ENCODE measurements at places on chromosomes 4 and X.

DNA sequence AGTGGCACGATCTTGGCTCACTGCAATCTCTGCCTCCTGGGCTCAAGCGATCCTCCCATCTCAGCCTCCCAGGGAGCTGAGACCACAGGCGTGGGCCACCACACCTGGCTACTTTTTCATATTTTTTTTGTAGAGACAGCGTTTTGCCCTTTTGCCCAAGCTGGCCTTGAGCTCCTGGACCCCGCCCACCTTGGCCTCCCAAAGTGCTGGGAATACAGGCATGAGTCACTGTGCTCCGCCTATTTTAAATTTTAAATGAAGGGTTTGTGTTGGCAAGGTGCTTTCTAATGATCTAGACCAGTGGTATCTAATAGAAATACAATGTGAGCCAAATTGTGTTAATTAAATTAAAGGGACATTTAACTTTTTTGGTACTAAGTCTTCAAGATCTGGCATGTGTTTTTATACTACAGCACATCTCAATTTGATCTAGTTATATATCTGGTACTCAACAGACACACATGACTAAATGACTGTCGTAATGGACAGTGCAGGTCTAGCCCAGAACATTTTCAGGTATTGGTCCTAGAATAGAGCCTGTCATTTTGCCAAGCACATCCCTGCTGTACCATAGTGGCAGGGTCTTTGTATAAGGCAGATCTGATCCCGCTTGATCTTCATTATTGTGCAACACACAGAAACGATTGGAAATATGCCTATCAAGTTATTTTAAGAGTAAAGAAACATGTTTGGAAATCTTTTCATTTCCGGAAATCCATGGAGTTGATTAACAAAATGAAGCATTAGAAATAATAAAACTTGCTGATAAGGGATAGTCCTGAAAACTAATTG is 7.3 kb downstream of the PGK1 start:
- DNase-seq: no peak

DNA sequence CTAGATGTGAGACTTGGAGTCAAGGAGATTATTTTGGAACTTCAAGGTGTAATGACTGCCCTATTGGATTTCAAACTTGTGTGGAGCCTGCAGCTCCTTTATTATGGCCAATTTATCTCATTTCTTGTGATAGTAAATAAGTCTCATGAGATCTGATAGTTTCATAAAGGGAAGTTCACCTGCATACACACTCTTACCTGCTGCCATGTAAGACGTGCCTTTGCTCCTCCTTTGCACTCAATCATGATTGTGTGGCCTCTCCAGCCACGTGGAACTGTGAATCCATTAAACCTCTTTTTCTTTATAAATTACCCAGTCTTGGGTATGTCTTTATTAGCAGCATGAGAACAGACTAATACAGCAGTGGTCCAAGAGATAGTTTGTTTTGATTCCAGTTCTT is 19.1 kb downstream of the PF4 start:
- DNase-seq: no peak

- DNase-seq: no peak
Measured at GRCh38 chr4:6017800-6018199, 431 bp downstream of the C4orf50 start.

- DNase-seq: no peak
Measured at GRCh38 chr4:66443008-66443407, 772.7 kb upstream of the EPHA5 start.

DNA sequence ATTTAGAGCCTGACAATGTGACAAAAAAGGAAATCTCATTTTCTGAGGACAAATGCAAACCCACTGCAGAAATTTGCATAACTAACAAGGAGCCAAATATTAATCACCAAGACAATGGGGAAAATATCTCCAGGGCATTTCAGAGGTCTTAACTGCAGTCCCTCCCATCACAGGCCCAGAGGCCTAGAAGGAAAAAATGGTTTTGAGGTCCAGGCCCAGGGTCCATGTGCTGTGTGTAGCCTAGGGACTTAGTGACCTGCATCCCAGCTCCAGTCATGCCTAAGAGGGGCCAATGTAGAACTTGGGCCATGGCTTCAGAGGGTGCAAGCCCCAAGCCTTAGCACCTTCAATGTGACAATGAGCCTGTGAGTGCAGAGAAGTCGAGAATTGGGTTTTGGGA is 44.2 kb downstream of the P2RY10 start:
- no peak for DNase-seq

DNA sequence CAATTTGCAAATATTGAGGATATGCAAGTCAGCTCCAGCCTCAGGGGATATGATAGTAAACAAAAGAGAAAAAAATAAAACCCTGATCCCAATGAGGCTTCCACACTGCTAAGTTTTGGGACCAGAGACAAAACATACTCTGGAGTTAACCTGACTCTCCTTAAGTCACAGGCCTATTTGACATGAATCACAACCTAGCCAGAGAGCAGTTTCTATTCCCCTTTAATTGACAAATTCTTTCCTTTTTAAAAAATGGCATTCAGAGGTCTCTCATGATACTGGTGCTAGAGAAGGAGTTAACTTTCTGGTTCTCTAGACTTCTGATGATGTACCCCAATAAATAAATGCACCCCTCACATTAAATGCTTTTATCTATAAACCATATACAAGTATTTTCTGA is 8.8 kb downstream of the ACSL1 start:
- DNase-seq: no peak

GRCh38 chrX:147570483-147570882 is 341.2 kb upstream of the FMR1 start:
- DNase-seq: no peak

DNA sequence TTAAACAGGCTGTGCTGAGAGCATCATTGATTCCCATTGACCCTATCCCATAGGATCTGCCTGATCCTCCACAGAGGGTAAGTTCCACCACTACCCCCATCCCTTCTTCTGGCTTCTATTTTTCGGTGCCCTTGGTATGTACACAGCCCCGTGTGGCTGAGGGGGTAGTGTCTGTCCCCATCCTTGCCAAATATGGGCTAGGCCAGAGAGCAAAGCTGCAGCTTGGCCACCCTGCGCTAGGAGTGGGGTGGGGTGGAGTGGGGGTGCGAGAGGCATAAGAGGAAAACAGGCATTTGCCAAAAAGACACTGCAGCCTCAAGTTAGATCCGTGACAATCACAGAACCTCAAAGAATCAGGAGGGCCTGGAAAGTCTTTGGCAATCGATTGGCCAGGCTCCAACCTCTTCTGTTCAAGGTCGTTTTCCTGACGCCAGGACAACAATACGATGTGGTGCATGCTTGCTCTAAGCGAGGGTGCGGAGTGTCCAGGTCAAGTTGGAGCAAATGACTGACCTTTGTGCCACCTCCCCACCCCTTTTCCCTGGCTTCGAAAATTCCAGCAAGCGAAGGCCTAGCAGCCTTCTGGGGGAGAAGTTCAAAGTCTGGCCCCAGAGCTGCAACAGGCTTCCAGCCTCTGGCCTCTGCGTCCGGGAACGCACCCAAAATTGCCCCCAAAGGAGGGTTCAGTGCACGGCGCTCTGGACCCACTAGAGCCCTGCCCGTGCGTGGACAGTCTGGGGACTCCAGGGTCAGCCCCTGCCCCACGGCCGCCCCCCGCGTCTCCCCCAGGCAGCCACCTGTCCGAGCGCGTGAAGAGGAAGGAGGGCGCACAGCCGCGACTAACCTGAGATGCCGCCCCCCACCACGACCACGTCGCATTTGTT is 598 bp downstream of the MAOB start:
- DNase-seq: no peak

- DNase-seq: no peak
Measured at GRCh38 chr4:20311856-20312255, 60.2 kb downstream of the SLIT2 start.

- no peak for DNase-seq
Measured at GRCh38 chr4:3444351-3445110, 2.8 kb downstream of the HGFAC start.

GRCh38 chr4:6224735-6225134 is 24.4 kb upstream of the JAKMIP1 start:
- DNase-seq: peak; percentile 30

DNA sequence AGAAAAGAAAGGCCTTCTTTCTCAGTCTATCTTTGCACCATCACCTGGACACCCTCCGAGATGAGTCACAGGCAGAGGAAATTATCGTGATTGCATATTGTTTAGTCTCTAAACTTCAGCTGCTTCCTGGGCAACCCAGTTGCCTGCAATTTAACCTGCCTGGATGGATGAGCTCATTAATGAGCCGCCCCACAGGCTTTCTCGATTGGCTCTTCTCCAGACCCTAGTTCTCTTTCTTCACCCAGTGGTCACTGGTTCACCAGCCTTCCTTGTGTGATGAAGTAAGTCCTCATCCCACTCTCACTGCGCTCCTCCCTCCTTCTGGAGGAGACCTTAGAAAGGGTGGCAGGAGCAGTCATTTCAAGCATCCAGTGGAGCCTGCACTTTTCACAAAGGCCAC is 94.4 kb downstream of the SOWAHB start:
- peak; percentile 23 for DNase-seq

GRCh38 chr4:110137829-110138228 is 60.6 kb downstream of the ELOVL6 start:
- no peak for DNase-seq

GRCh38 chrX:48003367-48003757 is 427 bp downstream of the ZNF182 start:
- no peak for DNase-seq

GRCh38 chrX:40010550-40011321 is 87.0 kb downstream of the BCOR start:
- DNase-seq: no peak

- no peak for DNase-seq
Measured at GRCh38 chr4:153676984-153677383, 7.1 kb upstream of the TLR2 start.

DNA sequence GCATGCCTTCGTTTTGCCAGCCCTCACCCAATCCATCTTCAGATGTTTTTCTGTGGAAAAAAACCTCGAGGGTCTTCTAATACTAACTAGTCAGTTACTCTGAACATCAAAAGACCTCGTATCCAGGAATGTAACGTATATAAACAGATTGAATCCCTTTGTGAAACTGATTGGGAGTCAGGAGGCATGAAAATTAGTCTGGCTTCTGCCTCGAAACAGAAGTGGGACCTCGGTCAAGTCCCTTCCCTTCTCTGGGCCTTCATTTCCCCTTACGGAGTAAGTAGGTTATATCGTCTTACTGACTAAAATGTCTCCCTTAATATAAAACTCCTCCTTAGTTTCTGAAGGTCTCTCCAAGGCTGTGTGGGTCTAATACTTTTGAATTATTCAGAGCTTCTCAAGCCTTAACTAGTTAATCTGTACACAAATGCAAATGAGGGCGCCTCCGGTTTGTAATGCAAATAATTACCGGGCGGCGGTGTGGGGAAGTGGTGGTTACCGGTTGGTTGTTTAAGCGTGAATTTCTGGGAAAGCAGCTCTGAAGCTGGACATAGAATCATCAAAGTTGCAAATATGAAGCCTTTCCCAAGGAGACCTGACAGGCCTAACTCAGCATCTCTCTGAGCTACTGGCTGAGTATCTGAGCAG is 11.4 kb upstream of the NKRF start:
- DNase-seq: no peak

DNA sequence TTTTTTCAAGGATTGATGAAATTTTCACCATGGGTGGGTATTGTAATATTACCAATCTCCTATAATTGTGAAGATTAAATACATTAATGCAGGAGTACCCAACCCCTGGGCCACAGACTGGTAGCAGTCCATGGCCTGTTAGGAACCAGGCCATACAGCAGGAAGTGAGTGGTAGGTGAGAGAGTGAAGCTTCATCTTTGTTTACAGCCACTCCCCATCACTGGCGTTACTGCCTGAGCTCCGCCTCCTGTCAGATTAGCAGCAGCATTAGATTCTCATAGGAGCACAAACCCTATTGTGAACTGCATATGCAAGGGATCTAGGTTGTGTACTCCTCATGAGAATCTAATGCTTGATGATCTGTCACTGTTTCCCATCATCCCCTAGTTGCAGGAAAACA is 15.1 kb downstream of the RAPGEF2 start:
- DNase-seq: no peak

DNA sequence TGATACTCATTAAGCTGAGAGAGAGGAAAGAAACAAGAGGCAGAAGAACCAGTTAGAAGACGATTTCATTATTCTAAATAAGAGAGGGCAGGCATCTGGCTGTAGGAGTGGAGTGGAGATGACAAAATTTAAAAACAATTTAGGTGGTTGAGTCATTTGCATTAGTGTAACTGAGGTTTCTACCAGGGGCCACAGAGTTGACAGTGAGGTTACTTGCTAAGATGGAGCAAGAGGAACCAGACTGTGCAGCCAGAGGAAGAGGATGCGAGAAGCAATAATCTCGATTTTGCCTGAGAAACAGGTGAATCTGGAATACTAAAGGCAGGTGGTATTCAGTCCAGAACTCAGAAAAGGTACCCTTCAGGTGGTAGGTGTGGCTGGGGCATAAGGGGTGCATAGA is 491.9 kb downstream of the MID1IP1 start:
- DNase-seq: no peak

DNA sequence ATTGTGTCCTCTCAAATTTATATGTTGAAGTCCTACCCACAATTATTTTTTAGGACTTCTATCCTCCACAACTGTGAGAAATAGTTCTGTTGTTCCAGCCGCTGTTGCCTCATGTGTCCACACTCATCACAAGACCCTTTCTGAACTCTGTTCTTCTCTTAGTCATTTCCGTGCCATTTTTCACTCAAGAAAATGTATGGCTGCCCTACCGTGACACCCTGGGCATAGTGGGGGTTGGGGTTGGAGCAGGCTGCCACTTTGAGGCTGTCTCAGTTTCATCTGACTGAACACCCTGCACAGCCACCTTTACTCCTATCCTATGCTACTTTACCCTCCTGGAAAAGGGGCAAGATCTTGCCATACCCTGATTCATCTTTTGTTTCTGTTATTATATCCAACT is 319.1 kb downstream of the TENM3 start:
- DNase-seq: no peak

DNA sequence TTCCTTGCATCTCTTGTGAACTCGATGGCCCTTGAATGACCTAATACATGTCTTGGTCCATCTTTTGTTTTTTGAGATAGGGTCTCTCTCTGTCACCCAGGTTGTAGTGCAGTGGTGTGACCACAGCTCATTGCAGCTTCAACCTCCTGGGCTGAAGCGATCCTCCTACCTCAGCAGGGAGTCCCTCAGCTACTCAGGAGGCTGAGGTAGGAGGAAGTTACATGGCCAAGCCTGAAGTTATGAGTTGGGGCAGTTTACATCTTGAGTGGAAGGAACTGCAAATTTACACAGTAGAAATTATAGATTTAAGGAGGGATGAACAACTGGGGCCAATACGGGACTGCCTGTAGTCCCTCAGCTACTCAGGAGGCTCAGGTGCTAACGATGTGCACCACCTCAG is 97.2 kb upstream of the METTL14 start:
- DNase-seq: no peak

All from NCI-H774 (cell line).